EH (cell line): ENCODE measurements at places on chromosomes 3 and 15.

DNA sequence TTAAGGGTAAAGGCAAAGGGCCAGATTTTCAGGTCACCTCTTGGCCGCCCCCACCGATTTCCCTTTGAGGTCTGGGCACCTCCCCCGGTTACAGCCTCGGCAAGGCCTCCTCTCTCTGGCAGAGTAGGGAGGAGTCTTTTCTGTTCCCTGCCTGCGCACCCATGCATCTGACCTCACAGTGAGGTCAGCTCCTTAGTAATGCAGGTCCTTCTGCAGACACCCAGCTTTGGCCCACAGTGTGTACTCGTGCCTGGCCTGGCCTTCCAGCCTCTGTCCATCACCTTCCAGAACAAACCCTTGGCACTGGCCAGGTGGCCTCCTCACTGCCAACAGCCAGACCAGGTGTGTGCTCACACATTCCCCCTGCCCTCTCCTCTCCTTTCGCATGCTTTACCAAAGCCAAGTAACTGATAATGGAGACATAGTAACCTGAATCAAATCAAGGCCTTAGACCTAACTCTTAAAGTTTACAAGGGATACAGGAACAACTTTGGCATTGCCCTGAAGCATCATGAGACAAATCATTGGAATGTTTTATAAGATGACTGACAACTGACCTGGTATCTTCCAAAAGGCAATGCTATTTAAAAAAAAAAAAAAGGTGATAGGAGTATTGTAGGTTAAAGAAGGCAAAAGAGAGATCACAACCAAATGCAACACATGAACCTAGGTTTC is 61.3 kb downstream of the CORO2B start:
- DNase-seq, result peak; percentile 52

- peak; percentile 67 for DNase-seq
Measured at GRCh38 chr3:32438596-32439344, 47.1 kb downstream of the CMTM7 start.

- DNase-seq, result peak; percentile 57
Measured at GRCh38 chr15:75554717-75555116, 24.4 kb downstream of the PTPN9 start.

- peak; percentile 64 for DNase-seq
Measured at GRCh38 chr3:120741837-120742197, 499 bp downstream of the RABL3 start.

DNA sequence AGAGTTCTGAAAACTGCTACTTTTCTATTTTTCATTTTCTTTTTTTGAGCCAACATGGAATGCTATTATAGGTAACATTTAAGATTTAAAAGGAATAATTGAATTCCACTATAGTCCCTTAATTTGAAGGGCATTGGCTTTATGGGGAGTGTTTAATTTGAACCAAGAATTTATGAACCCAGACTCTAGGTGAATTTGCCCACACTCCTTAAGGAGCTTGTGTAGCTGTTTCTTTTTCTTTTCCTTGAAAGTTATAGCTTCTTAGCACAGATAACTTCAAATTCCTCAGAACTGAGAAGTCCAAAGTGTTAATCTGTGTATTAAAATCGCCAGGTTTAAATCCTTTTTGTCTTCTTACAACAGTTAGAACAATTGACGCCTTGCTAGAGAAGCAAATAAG is 4.7 kb upstream of the MEIS2 start:
- DNase-seq, result no peak

GRCh38 chr15:72599855-72600464 is 54.5 kb upstream of the GOLGA6B start:
- DNase-seq, result peak; percentile 66

DNA sequence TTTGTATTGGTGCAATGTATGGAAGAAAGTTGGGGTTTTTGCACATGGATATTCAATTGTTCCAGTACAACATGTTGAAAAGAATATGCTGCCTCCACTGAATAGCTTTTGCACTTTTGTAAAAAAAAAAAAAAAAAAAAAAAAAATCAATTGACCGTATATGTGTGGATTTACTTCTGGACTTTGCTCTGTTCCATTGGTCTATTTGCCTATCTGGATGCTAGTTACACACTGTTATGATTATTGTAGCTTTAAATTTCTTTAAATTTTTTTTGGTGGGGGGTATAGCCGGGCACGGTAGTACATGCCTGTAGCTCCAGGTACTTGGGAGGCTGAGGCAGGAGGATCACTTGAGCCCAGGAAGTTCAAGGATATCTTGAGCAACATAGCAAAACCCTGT is 52.5 kb downstream of the RPL39L start:
- DNase-seq, result no peak

GRCh38 chr3:194526164-194526563 is 39.4 kb upstream of the ATP13A3 start:
- no peak for DNase-seq
